ENCODE measurements at places on chromosomes 6 and 20.

- DNase-seq: no peak
Measured at GRCh38 chr6:45310118-45310788, 17.9 kb upstream of the RUNX2 start.

DNA sequence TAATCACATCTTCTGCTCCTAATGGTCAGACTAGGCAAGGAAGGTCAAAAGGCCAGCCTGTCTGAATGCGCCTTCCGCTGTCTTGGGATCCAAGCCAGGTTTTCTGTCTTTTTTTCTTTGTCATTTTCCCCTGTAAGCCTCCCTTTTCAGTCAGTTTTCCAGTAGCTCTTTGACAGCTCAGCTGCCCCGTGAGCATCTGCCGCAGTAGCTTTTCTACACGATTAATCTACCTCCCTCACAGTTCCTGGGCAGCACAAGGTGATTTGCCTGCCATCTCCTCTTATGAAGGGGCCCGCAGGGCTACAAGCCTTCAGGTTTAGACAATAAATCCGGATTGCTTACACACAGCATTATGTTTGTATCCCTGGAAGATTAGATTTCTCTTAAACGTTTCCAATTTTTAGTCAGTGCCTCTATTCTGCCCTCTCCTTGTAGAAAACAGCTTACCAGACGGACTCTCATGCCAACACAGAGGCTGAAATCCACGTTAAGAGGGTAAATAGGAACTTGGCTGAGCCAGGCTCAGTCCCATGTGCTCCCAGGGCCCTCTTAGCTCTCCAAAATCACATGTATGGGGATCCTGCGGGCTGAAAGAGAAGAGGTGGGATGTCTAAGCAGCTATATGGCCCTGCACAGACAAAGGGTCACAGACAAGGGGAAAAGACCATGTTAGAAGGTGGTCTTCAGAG lies 77.2 kb downstream of the LY86 start:
- no peak for DNase-seq

GRCh38 chr20:1816384-1817381 lies 78.5 kb upstream of the SIRPA start:
- DNase-seq: no peak

- DNase-seq: no peak
Measured at GRCh38 chr6:35357677-35358076, 15.3 kb downstream of the PPARD start.

GRCh38 chr6:152099446-152100182 lies 292.1 kb downstream of the ESR1 start:
- DNase-seq: no peak

DNA sequence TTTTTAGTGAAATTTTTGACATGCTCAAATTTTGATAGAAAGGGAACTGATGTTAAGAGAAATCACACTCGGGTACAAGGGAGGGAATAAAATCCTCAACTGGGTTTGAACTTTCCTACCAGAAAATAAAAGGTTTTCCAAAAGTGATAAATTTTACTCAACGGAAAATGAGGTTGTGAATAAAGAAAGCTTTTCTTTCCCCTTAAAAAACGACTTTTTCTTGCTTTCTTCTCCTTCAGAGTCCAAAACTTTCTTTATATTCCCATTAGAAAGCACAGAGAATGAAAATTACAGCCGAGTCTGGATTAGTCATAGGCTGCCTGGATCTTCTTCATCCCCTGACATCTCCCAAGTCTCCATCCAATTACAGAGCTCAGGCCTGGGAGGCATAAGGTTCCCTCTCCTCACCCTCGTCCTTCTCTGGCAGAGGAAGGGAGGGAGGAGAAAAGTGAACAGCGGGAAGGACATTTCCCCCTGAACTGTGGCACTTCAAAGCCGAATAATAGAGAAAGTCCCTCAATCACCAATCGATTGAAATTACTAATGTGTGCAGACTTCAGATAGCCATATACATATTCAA lies 28.1 kb upstream of the QKI start:
- DNase-seq: no peak

GRCh38 chr6:110642711-110643110 lies 166.3 kb upstream of the SLC22A16 start:
- no peak for DNase-seq

DNA sequence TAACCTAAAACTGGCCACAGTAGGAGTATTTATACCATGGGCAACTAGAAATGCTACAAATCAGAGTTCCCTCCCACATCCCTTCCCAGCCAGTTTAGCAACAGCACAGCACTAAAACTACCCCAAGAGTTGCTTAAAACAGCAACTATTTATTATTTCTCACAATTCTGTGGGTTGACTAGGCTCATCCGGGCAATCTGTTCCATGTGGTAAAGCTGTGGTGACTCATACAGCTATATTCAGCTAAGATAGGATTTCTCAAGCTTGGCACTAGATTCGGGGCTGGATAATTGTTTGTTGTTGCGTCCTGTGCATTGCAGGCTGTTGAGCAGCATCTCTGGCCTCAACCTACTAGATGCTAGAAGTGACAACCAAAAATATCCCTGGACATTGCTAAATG lies 8.6 kb upstream of the HECA start:
- DNase-seq: no peak

DNA sequence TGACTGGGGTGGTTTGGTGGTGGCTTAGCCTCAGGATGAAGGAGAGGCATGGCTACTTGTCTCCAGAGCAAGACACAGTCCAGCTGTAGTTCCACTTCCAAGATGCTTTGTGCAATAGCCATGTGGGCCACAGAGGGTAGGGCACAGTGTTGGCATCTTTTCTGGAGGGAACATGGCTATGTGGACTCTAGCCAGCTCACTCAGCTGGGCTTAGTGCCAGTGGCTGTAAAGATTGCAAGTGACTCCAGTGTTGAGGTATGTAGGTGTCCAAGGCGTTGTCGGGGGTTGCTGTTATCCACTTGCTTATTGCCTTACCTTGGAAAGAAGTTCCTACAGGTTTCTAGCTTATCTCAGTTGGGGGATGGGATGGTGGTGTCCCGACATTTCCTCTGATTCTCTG lies 233.4 kb downstream of the CD109 start:
- no peak for DNase-seq

DNA sequence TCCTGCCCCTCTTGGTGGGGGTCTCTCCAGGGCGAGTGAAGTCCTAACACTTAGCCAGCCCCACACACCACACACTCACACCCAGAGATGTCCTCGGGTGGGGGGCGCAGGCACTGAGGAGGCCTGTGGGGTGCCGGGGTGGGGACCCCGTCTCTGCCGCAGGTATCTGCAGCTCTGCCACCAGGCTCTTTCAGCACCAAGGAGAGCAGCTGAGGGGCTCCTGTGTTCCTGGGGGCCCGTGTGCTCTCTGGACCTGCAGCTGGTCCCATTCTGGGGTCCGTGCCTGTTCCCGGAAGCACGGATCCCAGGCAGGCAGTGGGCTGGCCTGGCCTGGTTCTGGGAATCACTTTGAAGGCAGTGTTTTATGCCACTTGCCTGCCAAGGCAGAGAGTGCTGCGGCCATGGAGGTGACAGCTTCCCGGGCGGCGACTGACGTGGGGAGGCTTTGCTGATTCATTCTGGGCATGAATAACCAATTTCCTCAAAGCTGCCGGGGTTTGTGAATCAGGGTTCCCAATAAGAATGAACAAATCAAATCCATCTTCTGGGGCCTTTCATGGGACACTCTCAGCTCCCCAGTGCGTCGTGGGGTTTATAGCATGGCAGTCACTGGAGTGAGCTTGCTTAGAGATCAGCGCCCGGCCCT lies 54.4 kb upstream of the SLCO4A1 start:
- DNase-seq: no peak

GRCh38 chr6:101117393-101118135 lies 236.4 kb upstream of the ASCC3 start:
- DNase-seq: no peak

GRCh38 chr6:43981363-43981990 lies 145.8 kb downstream of the MRPL14 start:
- no peak for DNase-seq

GRCh38 chr20:48282591-48283228 lies 497.4 kb upstream of the SULF2 start:
- DNase-seq: no peak

DNA sequence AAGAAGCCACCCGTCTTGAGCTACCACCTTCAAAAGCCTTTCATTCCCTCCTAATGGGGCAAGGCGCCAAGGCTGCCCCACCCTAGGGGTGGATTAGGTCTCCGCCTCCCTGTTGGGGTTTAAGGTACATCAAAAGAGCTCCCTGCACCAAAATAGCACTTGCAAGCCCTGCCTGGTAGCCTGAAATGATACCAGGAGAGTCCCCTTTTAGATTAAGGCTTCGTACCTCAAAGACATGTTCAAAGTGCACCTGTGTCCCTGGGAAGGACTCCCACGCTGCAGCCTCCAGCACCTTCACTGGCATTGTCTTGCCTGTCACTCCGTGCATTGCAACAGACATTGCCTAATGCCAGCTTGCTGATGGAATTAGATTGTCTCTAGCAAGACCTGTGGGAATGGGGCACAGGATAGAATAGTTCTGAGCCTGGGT lies 15.7 kb upstream of the CDKN1A start:
- DNase-seq: no peak

- DNase-seq: no peak
Measured at GRCh38 chr20:44633872-44634600, 17.5 kb downstream of the ADA start.

GRCh38 chr6:116468293-116468692 lies 7.1 kb downstream of the CALHM6 start:
- no peak for DNase-seq

- no peak for DNase-seq
Measured at GRCh38 chr20:2920473-2920872, 47.2 kb downstream of the PTPRA start.

- DNase-seq: no peak
Measured at GRCh38 chr6:21905531-21905930, 312.0 kb downstream of the SOX4 start.

- DNase-seq: no peak
Measured at GRCh38 chr6:127924440-127924839, 23.6 kb upstream of the THEMIS start.

GRCh38 chr6:28105245-28105639 lies 19.2 kb upstream of the ZSCAN16 start:
- no peak for DNase-seq

DNA sequence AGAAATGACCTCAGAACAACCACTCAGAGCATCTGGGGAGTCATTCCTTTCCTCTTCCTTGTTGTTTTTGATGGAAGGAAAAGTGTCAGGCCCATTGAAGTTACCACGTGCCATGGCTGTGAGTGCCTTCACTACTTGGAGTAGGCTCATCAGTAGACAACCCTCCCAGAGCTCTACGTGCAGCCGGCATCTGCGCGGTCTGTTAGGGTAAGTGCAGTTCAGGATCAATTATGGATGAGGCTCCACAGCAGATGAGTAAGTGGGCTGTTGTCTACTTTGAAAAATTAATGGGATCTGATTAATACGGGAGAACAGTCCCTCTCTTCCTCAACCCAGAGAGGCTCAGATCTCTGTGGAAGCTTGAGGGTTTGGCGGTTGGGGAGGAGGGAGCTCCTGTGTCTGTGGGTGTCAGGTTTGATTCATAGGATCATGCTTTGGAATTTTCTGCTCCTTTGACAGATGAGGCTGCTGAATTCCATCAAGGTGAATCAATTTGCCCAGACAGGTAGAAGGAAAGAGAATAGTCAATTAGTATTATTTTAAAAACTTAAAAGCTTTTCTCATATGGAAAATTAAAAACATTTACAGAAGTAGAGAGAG lies 93.8 kb upstream of the TOX2 start:
- no peak for DNase-seq

DNA sequence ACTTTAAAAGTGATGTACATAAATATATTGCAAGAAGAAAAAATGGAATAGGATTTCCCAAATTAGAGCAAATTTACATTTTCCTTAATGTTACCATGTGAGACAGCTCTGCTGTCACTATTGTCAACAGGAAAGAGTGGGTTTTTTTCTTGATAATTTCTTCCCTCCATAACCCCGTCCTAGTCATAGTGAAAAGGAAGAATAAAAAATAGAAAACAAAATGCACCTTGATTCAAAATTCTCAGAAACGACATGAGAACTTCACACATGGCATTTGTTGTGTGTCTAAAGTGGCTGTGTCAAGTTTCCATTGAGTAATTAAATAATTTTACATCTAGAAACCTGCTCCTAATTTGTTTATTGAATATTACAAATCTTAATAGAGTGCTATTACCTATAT lies 945.2 kb upstream of the SLC35B3 start:
- no peak for DNase-seq

DNA sequence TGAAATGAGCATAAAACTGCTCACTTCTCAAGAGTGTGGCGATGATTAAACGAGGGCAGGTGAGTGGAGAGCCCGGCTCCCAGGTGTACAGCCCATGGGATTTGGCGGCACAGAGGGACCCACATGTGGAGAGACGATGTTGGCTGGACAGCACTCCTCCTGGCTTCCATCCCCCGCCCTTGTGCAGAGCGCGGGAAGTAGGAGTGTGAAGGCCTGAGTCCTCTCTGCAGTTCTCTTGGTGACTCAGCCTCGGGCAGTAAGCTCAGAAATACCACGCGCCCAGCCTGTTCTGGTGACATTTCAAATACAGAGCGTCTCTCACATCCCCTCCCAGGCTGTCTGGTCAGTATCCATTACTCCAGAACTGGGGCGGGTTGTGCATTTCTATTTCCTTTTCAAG lies 94.2 kb upstream of the SRSF6 start:
- no peak for DNase-seq

GRCh38 chr6:16316741-16317251 lies 78.4 kb downstream of the GMPR start:
- DNase-seq: no peak

GRCh38 chr6:150256618-150257272 lies 112.1 kb upstream of the IYD start:
- no peak for DNase-seq

DNA sequence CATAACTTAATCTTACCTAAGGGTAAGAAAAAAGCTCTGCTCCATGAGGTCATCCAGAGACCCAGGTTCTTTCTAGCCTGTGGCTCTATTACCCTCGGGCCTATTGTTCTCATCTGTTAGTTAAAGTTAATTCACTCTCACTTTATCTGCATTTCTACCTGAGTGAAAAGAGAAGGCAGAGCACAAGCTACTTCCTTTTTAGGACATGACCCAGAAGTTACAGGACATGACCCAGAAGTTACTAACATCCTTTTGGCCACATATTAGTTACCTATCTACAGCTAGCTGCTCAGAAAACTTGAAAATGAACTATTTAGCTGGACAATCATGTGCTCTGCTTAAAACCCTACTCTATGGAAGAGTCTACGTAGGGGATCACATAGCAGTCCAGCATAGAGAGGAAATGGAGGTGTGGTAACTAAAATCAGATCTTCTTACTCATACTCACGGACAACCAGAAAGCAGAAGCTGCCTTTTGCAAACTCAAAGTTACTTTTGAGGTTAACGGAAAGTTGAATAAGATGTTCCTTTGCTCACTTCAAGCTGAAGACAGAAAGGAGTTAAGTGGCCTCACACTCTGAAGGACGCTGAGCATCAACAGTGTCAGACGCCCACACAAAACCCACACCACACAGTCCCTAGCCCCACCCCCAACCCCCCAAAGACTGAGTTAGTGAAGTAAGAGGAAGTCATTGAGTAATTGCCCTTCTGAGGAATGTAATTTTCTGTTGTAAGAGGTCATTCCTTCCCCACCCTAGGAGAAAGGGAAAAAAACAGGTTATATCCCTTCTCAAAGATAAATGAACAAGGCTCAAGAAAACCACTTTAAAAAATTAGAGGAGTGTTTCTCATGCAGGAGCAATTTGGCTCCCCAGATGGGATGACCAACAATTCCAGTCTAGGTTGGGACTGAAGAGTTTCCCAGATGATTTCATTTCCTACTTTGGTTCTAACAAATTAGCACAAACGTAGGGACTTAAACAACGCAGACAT lies 45.9 kb upstream of the TAB2 start:
- DNase-seq: no peak
